DMS79 treated with DMSO at 0.1 percent for 48 hours (cell line): ENCODE measurements at places on chromosomes 11 and 22.

GRCh38 chr11:104704888-104705287 lies 193.4 kb downstream of the CASP12 start:
- DNase-seq, result no peak

DNA sequence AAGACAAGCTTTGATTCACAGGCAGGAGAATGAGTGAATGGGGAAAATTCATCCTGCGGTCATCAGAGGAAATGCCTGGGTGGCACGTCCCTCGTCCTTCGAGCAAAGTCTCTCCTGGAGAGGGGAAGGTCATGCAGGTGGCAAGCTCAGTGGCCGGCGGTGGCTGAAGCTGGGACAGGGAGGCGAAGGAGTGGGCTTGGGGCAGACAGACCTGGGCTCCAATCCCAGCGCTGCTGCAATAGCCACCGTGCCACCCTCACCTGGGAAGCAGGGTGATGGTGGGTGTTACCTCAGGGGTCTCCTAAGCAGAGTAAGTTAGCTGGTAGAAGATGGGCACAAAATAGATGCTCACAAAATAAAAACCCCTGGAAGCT lies 22.4 kb upstream of the CACNG2 start:
- no peak for DNase-seq

DNA sequence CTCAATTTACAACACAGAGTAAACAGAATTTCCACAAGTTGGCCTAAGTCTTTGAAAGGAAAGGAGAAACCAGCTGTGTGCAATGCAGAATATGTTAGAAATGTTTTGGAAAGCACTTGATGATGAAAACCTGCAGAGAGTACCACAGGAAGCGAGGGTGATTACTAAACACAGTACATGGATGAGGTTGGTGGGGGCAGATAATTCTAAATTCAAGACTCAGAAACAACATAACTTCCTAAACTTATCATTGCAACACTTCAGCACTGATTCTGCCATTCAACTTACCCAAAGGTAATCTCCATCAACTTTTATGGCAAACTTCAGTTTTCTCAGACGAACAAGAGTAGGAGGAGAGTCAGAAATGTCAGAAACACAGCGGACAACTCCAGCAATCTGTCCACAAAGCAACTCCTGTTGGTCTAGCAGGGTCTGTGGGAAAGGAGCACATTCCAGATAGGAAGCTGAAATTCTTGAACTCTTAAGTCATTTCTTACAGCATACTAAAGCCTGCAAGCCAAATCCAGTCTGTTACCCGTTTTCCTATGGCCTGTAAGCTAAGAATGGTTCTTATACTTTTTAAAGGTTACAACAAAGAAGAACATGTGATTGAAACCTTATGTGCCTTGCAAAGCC lies 6.8 kb downstream of the HPS4 start:
- DNase-seq, result no peak

GRCh38 chr22:30326255-30326705 lies 461 bp downstream of the TBC1D10A start:
- DNase-seq, result no peak
